ENCODE measurements at places on chromosomes 4 and X.

DNA sequence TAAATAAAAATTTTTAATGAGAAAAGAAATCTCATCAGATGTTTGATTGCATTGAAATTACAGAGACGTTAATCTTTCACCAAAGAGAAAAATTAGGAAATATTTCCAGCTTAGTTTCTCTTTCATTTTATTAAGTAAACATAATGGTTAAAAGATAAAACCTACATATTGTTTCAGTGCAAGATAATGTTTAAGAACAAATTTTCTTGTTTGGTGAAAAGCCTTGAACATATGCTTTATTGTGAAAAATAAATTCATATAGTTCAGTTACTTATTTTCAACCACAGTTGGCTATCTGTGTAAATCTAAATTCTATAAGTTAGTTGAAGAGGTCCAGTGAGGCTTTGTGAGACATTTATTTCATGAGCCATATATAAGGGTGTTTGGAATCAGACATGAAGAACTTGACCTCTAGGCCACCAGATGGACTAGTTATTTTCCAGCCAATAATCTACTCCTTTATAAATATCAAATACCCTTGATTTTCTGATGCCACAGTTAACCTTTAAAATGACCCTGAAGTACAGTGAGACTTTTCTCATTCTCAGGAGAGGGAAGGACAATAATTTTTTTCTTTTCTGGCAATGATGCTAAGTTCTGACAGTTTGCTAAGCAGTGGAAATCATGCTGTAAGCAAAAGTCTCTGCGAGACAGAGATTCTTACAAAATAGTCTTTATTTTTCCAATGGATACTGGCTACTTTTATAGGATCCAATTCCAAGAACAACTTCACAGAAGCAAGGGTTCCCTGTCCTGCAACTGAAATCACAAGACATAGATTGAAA is 2.5 kb downstream of the ARSJ start:
- DNase-seq: no peak

GRCh38 chrX:153598541-153599191 is at the start of gene CCNQ:
Gene CCNQ (minus strand): TSS chrX:153599139. CDS start chrX:153599073, 66 bp downstream.
- DNase-seq: peak; percentile 13

DNA sequence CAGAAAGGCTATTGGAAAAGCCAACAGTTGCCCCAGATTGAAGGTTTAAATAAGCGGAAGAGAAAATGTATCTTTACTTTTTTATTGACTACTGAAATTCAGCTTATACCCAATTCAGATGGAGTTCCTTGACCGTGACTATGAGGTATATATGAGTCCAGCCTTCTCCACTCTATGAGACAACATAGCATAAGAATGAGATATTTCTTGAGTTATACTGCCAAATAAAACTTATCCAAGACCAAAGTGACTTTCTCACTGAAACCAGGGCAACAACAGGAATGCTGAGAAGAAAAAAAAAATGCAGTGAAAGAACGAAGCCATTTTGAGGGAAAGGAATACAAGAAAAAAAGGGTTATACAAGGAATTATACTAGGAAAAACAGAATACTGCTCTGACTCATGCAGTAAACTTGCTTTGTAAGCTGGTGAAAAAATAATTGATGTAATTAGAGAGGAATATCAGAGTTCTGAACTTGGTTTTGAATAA is 16.3 kb upstream of the PDK3 start:
- DNase-seq: no peak

GRCh38 chrX:44874420-44875184 is 1.6 kb downstream of the KDM6A start:
- DNase-seq: peak; percentile 23

DNA sequence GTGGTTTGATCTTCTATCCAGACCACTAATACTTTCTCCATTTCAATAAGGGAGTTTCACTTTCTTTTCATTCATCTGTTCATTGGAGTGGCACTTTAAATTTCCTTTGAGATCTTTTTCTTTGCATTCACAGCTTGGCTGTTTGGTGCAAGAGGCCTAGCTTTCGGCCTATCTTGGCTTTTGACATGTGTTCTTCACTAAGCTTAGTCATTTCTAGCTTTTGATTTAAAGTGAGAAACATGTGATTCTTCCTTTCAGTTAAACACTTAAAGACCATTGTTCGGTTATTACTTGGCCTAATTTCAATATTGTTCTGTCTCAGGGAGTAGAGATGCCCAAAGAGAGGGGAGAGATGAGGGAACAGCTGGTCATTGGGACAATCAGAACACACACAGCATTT is 24.3 kb downstream of the CXCL13 start:
- no peak for DNase-seq

DNA sequence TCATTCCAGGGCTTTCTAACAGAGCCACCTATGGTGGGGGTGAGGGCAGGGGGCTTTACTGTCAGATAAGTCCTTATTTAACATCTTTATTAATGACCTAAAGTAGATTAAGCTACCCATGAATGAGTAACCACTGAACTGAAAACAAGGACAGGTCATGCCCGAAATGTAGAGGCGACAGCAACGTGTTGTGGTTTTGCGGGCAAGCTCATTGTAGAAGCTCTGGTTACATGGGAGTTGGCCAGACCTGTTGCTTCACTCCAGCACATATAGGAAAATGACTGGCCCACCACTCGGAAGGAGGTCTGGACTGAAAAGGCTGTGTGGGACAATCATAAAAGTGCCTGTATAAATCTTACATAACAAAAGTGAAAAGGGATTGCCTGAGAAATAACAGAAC is 109.6 kb upstream of the NDP start:
- DNase-seq: no peak

DNA sequence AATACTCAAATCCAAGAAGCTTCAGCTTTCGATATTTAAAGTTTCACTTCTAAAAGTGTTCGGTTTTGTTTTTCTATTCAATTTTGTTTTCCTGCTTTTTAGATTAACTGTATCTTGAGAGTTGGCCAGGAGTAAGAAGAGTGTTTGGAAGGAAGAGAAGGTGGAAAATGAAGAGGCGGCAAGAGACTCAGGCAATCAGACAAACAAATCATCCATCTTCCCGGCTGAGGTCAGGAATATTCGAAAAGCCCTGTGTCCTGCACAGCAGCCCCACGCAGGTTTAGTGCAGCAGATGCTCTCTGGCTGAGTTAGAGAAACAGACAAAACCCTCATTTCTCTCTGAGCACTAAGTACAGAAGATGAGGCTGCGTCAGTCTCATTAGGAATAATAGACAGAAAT is 330.3 kb upstream of the NOCT start:
- DNase-seq: no peak

DNA sequence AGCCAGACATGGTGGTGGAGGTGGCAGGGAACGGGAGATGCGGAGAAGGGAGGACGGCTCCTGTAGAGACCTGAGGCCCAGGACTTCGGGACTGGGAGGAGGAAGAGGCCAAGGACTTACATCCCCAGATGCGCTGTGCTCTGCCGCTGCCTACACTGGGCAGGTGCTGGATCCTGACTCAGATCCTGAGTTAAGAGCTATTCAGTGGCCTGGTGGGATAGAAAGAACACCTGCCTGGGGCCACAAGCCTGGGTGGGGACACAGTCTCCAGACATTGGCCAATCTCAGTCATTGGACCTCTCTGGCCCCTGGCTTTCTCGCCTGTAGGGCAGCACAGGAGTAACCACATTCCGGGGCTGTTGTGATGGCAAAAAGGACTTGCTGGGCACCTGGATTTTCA is 10.9 kb upstream of the MSX1 start:
- DNase-seq: no peak

DNA sequence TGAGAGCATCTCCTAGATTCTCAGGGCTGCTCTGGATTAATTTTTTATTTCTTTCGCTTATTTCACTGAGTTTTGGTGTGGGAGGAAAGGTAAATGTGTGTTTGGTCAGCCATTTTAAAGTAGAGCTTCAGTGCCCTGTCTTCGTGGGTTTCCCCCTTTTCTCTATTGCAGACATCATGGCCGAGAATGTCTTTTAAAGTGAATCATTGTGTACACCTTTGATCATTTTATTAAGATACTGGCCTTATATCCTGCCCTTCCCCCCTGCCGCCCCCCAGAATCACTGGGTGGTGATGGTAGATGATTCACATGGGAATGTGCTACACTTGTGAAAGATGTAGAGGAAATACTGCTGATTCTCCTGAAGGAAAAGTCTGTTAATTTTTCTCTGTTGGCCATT is 23.8 kb downstream of the CDKL5 start:
- DNase-seq: no peak

GRCh38 chr4:17688011-17688441 is 73.6 kb downstream of the MED28 start:
- no peak for DNase-seq

DNA sequence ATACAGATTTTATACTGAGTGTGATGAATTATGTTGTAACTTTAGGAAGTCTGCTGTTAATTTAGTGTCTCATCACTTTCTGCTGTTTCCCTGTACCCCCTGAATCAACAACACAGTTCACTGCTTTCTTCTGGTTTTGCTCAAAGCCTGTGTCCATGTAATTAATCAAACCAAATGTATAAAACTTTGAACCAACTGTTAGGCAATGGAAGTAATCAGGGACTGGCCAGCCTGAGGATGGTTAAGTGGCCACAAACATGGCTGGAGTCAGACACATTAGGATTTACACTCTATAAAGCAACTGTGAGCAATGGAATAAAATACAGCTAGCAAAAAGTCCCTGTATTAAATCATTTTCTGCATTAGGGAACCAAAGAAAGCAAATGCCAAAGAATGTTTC is 42.6 kb downstream of the CXCL1 start:
- DNase-seq: no peak

DNA sequence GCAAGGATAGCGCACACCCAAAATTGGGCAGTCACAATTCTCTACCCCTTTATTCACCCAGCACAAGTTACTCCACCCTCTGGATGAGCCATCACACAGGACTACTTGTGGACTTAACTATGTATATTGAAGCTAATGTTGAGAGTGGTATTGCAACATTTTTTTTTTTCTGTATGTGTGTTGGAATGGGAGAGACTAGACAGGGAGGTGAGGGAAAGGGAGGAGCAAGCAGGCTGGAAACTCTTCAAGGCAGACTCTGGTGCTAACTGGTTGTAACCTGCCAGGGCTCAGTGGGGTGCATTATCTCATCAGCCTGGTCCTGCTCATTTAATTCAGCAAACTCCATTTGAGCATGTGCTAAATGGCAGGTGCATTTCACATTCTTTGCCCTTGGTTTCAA is 18.4 kb upstream of the CWH43 start:
- DNase-seq: no peak

- no peak for DNase-seq
Measured at GRCh38 chr4:186109245-186109644, 4.7 kb downstream of the FAM149A start.

- DNase-seq: no peak
Measured at GRCh38 chr4:182895791-182896292, 21.3 kb downstream of the DCTD start.

DNA sequence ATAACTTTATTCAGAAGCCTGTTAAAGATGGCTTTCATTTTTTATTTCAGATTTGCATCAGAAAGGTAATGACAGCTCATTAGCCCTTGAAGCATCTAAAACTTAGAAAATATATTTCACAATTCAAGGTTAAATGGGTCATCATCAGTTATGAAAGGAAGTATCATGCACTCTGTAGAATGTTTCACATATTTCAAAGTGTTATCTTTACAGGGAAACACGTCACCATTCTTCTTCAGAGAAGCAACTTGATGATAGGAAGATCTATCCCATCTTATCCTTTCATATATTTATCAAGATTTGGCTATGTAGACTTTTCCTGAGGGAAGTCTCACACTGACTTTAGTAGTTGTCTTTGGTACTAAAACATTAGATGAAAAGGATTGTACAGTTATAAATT is 277.8 kb downstream of the TENM3 start:
- DNase-seq: no peak

DNA sequence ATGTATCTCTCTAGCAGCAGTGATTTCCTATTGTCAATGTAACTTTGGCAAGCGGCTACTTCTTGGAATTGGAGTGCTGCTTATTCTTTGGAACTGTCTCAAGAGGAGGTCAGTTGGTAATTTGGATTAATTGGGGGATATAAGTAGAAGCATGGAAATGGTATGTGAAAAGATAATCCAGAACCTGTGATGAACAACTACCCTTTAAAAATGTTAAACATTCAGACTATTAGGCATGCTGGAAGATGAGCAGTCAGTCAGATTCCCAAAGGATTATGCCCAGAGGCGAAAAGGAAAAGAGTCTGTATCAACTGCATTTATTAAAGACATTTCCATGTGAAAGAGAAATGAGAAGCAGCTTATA is 62.5 kb downstream of the SEC24D start:
- DNase-seq: no peak

DNA sequence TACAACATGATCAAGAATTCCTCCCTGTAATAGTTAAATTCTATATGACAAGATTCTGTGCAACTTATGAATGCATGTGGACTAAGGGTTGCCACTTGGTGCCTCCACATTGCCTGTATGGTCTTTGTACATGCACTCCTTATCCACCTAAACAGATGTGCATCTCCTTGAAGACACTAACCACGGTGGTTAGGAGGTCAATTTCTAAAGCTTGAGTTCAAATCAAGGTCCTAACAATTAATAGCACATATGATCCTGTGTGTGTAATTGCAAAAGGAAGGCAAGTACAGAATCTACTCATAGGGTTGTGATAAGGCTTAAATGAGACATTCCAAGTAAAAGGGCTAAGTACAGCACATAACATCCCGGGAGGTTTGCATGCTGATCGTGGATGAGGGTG is 1.5 kb upstream of the IL21 start:
- no peak for DNase-seq

DNA sequence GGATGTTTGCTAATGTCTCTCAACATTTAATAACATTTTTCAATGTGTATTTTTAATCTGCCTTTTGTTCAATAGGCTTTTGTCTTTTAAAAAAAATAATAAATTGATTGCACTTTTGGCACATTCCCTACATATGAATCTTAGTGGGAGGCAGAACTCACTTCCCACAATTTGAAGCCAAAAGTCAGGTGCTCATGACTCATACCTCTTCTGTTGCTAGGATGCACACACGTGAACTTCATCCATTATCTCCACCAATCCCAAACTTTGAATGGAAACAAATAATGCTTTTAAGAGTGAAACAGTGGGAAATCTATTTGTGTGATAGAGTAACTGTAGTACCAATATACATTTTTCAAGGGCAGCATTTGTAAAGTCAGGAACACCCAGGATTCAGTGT is 260.5 kb downstream of the IQCM start:
- DNase-seq: no peak

GRCh38 chrX:14802943-14803710 is 69.7 kb downstream of the FANCB start:
- no peak for DNase-seq

- DNase-seq: no peak
Measured at GRCh38 chrX:46959101-46959500, 46.9 kb downstream of the JADE3 start.

- no peak for DNase-seq
Measured at GRCh38 chr4:154911097-154911496, 130.0 kb downstream of the RBM46 start.

- no peak for DNase-seq
Measured at GRCh38 chrX:134244043-134244442, 7.1 kb downstream of the CCDC160 start.

DNA sequence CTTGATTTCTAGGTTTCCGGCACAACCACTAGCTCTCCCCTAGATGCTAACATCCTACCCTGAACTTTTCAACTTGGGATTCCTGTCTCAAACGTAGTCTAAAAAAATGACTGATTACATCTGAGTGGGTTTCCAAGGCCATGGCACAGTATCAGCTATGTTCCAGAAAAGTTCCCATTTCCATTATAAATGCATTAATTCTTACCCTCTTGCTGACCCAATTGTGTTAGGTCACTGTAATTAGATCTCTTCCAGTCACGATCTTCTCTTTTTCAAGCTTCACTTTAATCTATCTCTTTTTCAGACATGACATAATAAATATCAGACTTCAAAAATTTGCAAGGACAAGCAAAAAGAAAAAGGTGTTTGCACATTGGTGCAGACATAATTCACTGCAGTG is 50.6 kb upstream of the PDE5A start:
- no peak for DNase-seq

- DNase-seq: no peak
Measured at GRCh38 chrX:82626978-82627377, 881.1 kb upstream of the POU3F4 start.
